ENCODE measurements at places on chromosomes 1 and 21.

GRCh38 chr1:175192111-175192629, 406 bp downstream of the KIAA0040 start:
- no peak for DNase-seq

GRCh38 chr1:157363660-157364140, 188.6 kb downstream of the FCRL5 start:
- no peak for DNase-seq

GRCh38 chr1:97744977-97745376, 175.9 kb downstream of the DPYD start:
- DNase-seq: no peak

DNA sequence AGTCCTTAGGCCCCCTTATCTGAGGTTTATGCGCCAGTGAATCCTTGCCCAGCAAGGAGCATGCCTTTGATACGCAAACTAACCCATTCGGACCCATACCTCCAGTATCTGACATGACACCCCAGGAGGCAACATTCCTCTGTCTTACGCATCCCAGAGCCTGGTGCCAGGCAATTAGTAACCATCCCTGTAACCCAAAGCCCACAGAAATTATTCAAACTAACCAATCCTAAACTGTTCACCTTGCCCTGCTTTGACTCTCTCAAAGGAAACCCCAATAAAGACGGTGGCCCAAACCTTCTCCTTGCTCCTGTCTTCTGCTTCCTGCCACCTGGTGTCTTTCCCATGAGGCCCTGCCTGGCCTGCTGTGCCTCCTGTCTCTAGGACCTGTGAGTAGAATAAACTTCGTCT, 36.4 kb downstream of the ZNF496 start:
- no peak for DNase-seq

DNA sequence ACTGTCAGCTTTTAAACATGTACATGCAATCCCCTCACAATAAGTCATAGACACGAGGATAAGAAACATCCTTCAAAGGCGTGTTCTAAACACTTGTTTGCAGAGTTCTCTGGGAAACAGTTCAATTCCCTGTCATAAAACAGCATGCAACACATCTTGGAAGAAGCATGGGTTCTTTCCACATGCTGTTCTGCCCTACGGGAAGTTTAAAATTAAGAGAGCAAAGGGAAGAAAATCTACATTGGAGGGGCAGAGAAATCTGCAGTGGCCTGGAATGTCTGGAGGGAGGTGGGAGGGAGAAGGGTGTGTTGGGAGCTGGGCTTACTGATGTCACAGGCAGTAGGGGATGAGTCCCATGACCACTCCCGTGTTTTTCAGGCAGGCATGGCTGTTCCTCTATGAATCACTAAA, 98.3 kb upstream of the SLC2A1 start:
- DNase-seq: no peak

DNA sequence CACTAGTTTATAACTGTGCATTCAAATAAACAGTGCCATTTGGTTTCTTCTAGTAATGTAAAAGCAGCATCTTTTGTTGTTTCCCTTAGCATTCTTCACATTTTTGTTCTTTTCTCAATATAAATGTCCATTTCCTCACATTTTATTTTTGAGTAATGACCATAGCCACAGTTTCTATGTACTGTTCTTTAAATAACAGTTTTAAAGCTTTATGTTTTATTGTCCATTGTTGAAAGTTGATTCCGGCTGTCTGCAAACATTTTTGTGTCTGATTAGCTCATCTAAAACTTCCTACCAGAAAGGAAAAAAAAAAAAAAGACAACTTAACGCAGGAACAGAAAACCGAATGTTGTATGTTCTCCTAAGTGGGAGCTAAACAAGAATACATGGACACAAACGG, 139.7 kb downstream of the MAGI3 start:
- no peak for DNase-seq

- no peak for DNase-seq
Observed at GRCh38 chr1:43968348-43968948, 1.4 kb upstream of the DPH2 start.

DNA sequence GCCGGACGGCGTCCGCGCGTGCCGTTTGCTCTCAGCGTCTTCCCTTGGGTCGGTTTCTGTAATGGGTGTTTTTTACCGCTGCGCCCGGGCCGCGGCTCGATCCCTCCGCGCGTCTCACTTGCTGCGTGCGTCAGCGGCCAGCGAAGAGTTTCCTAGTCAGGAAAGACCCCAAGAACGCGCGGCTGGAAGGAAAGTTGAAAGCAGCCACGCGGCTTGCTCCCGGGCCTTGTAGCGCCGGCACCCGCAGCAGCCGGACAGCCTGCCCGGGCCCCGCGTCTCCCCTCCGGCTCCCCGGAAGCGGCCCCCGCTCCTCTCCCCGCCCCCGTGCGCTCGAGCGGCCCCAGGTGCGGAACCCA, 159.8 kb downstream of the RUNX1 start:
- DNase-seq: peak; percentile 55

DNA sequence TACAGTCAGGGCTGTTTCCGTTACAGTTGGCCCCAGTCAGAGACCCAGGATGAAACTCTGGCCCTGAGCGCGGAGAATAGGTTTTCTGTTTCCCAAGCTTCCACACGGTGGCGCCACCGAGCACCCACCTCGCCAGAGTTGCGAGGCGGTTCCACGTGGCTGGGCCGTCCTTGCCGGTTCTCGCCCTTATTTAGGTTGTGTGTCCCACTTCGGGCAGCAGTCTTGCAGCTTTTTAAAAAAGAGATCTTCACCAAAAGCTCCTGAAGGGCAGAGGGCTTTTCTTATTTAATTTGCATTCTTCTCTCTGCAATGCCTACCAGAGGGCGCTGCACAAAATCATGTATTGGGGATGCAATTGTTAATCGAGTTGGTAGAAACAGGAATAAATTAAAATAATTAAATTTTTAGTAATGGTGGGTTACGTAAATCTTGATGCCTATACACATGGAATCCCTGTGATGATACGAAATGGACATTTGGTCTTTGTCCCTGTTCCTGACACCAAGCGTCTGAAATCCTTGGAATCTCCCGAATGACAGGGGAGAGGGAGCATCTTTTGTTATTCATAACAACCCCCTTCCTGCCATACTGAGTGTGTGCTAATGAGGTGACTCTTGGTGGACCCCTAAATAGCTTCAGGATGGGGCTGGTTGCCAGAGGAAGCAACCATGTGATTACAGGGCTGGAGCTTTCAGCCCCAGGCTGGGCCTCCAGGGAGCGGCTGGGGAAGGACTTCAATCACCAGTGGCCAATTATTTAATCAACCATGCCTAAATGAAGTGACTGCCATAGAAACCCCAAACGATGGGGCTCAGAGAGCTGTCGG, 5.6 kb upstream of the S100A7 start:
- DNase-seq: peak; percentile 60

- DNase-seq: no peak
Observed at GRCh38 chr1:226982451-226983177, 42.5 kb downstream of the COQ8A start.

DNA sequence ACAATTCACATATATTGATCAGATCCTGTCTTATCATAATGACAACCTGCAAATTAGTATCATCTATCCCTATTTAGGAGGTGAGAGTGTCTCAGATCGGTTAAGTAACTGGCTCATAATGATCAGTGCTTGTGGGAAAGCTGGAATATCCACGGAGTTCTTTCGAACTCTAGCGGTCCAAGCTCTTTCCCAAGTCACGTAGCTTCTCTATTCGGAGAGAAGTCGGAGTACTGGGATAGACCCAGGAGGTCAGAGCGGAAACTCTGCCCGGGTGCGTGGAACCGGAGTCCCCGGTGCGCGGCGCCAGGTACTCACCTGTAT, 339 bp downstream of the PTGS2 start:
- no peak for DNase-seq

GRCh38 chr1:60503266-60503925, 429.8 kb upstream of the C1orf87 start:
- no peak for DNase-seq

GRCh38 chr1:203686091-203686632, 59.5 kb downstream of the ATP2B4 start:
- no peak for DNase-seq

DNA sequence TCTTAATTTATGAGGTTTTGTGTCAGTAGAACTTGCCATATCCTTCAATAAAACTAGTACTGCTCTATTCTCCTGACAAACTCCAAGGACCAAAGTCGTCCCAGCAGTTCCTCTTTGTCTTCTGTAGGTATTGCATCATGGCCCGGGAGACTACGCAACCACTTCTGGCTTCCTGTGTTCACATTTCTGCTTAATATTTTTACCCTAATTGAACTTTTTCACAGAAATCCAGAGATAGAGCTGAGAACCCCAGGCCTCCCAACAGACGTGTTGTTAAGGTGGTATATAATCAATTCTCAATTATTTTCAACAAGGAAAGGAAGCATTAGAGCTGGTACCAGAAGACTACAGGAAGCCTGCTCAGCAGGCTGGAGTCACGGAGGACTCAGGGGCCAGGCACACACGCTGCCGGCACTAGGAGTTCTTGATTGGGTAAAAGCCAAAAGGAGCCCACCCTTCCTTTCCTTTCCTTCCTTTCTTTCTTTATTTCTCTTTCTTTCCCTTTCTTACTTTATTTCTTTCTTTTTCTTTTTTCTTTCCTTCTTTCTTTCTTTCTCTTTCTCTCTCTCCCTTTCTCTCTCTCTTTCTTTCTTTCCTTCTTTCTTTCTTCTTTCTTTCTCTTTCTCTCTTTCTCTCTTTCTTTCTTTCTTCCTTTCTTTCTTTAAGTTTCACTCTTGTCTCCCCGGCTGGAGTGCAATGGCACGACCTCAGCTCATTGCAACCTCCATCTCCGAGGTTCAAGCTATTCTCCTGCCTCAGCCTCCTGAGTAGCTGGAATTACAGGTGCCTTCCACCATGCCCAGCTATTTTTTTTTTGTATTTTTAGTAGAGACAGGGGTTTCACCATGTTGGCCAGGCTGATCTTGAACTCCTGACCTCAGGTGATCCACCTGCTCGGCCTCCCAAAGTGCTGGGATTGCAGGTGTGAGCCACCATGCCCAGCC, 173.7 kb downstream of the ZBTB18 start:
- DNase-seq: no peak

- DNase-seq: no peak
Observed at GRCh38 chr1:207919523-207920170, 8.7 kb upstream of the CD34 start.

- no peak for DNase-seq
Observed at GRCh38 chr1:177206831-177207355, 36.1 kb downstream of the BRINP2 start.

DNA sequence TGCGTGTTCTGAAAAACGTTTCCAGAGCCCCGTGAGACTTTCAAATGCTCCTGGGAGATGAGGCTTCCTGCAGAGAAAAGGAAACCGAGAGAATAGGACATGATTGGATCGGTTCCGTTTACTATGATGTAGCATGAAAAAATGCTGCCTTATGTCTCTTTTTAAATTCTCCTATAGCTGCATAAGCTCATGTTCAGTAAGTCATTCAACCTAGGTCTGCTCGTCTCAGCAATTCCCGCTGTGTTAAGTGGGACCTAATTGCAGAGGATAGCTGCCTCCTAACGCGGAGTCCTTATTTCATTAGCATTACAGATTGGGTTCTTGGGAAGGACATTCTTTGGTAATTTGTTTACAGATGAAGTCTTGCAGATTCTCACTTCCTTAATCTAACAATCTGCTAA, 165.3 kb downstream of the GALNT2 start:
- no peak for DNase-seq

DNA sequence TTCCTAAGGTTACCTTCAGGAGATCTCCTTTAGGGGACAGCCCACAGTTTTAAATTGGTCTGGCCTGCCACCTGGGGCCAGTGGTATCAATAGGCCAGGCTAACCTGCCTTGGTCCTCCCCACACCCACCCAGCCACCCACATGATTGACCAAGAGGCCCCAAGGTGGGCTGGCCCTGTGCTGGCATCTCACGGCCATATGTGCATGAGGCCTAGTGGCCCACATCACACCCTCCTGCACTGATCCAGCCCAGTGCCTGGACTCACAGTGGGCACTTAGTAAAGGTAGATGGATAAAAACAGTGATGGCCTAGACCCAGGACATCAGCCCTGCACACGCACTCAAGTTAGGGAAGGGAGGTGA, 82.0 kb downstream of the DMRTB1 start:
- no peak for DNase-seq

All from activated T-cell treated with anti-CD3 and anti-CD28 coated beads for 24 hours (primary cell).